ENCODE measurements at places on chromosomes 12 and 14.
A peak's percentile ranks its signal among the peaks of the same experiment; 100 is the strongest.

GRCh38 chr12:106138633-106139421 is at the start of gene NUAK1:
Gene NUAK1, minus strand, starts transcription at chr12:106138954. Its CDS starts 301 bp downstream, at chr12:106138653.
- DNase-seq, result peak; percentile 16

- no peak for DNase-seq
Measured at GRCh38 chr12:42336286-42336685, 10.3 kb downstream of the PPHLN1 start.

GRCh38 chr12:16325426-16325825 is 22.0 kb upstream of the MGST1 start:
- no peak for DNase-seq

- no peak for DNase-seq
Measured at GRCh38 chr14:31307198-31307597, 99.6 kb upstream of the HECTD1 start.

DNA sequence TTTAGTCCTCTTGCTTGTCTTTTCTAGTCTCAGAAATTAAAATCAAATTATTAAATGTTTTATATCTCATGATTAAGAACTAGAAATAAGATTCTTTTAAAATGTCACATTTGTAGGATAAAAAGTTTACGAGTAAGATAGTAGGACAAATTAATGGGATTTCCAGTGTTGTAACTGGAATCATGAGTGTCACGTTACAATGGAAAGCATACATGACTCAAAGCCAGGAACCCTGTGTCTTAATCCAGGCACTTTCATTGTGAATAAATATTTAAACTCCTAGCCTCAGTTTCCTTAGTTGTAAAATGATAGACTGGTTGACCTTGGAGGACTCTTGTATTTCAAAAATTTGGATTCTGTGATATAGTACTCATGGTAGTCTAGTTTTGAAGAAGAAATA is 84.9 kb downstream of the MIA2 start:
- no peak for DNase-seq

DNA sequence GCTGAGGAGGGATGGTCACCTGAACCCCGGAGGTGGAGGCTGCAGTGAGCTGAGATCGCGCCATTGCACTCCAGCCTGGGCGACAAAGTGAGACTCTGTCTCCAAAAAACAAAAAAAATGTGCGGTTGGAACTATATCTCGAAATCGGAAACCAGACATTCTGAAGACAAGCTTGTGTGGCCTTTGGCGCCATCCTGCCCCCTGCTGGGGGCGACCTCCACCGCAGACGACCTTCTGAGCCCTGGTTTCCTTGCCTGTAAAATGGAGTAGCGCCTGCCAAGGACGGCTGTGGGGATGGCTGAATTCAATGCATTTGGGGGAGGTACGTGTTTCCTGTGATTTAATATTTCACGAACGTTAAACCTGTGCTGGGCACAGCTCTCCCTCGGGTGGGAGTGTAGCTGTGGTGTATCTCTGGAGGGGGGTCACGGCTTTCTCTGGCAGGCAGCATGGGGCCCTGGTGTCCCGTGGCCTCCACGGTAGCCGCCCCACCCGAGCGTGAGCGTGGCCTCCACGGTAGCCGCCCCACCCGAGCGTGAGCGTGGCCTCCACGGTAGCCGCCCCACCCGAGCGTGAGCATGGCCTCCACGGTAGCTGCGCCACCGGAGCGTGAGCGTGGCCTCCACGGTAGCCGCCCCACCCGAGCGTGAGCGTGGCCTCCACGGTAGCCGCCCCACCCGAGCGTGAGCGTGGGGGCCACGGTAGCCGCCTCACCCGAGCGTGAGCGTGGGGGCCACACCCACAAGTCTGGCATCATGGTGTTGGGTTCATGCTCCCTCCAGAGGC is 55.3 kb downstream of the LRCOL1 start:
- peak; percentile 49 for DNase-seq

- no peak for DNase-seq
Measured at GRCh38 chr12:104433061-104433460, 23.7 kb upstream of the CHST11 start.

DNA sequence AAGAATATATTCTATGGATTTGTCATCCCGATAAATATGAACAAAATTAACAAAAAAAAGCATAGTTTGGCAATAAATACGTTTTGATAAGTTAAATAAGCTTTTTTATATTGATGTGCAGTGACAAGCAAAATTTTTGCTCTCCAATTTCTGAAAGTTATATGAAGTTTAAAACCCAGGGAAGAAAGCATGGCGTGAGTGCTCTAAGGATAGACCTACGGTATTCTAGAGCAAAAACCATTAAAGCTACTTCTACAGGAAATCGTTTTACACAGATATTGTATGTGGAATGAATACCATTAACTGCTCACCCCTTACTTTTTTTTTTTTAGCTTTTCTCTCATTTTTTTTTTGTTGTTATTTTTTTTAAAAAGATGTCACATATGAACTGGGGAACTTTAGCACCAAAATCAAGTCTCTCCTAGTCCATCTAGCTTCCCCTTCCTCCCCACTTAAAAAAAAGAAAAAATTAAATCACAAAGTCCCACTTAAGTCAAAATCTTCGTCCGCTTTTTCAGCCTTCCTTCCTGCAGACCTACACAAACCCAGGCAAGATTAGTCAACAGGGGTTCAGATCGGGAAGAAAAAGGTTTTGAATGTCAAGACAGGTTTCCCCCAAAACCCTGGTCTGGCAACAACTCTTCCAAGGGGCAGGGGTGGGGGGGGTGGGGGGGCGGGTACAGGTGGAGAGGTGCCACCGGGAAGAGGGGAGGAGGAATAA is 4.4 kb downstream of the ZFP36L1 start:
- DNase-seq, result no peak

GRCh38 chr14:52299692-52300278 is 14.3 kb upstream of the PTGER2 start:
- peak; percentile 86 for DNase-seq
